NCI-H1930 (cell line): ENCODE measurements at places on chromosomes 11 and 22.

DNA sequence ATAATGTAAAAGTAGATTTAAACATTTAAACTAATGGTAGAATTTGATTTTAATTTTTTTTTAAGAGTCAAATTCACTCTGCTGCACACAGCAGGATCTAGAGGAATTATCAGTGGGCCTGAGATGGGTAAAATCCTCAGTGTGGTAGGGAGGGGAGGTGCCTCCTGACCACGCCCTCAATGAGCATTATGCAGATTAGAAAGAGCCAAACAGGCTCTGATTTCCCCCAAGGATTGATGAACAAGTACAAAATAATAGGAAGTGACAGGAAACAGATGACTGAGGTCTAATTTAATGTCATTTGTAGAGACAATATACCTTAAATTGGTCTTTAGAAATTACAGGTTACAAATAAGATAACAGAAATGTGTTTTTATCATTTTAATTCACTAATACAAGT, 155.2 kb downstream of the DCDC1 start:
- DNase-seq = no peak

DNA sequence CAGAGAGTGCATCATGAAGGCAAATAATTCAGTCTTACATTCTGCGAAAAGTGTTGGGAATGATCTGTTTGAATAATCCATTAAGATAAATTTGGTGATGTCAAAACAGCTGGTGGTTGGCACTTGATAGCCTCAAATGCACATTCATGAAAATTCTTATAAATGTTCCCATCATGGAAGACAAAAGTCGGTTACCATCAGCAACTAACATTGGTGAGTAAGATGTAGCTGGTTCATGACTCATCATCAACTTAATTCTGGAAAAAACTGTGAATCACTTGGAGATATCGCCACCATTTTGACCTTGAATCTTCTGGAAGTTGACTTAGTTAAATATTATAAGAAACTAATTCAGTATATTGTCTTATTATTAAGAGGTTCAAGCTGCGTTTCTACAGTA, 11.2 kb downstream of the CRYBB1 start:
- DNase-seq = no peak

DNA sequence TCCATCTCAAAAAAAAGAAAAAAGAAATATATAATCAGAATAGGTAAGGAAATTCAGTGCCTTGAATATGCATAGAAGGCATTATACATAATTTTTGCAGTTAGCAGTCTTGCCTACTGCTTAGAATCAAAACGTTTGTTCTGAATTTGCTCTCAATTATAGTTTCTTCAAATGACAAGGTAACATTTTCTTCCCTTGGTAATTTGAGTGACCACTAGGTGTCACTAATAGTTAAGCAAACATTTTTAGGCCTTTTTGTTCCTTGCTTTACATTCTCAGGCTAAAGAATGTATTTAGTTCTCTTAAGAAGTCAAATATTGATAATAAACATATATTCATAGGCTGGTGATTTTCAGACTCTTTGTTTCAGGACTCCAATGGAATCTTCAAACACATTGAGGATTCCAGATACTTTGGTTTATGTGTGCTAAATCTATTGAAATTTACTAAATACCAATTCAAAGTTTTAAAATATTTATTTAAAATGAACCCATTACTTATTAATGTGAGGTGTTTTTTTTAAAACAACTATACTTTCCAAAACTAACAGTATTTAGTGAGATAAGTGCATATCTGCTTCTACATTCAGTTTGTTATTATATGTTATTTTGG, 55.0 kb upstream of the DEPDC7 start:
- no peak for DNase-seq

GRCh38 chr11:100687630-100688395, 725 bp downstream of the ARHGAP42 start:
- DNase-seq = no peak

- DNase-seq = no peak
Measured at GRCh38 chr22:46028106-46028991, 51.4 kb upstream of the WNT7B start.

- DNase-seq = peak; percentile 52
Measured at GRCh38 chr11:116791002-116791812, 472 bp downstream of the APOA5 start.

- no peak for DNase-seq
Measured at GRCh38 chr11:103749158-103749557, 287.3 kb upstream of the DDI1 start.

GRCh38 chr11:47593492-47593933, 698 bp downstream of the C1QTNF4 start:
- no peak for DNase-seq

DNA sequence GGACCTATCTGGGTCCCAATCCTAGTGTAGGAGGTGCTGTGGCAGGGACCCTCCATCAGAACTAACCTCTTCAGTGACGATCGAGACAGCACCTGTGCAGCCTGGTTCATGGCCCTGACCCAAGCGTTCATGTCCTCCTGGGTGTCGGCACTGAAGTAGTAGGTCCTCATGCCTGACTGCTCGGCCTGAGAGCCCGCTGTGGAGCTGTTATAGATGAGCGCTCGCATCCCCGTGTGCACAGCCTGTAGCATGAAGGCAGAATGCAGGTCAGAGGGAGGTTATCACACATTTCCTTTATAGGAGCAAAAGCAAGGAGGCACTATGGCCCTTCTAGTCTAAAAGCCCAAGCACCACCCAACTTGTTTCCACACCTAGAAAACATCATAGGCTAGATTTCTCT, 103.0 kb downstream of the C11orf58 start:
- no peak for DNase-seq

GRCh38 chr11:117444711-117445658, 117.3 kb downstream of the CEP164 start:
- DNase-seq = no peak

- no peak for DNase-seq
Measured at GRCh38 chr11:68020575-68020974, 9.9 kb upstream of the NDUFS8 start.

GRCh38 chr11:102268083-102268984, 49.0 kb upstream of the BIRC3 start:
- peak; percentile 82 for DNase-seq

DNA sequence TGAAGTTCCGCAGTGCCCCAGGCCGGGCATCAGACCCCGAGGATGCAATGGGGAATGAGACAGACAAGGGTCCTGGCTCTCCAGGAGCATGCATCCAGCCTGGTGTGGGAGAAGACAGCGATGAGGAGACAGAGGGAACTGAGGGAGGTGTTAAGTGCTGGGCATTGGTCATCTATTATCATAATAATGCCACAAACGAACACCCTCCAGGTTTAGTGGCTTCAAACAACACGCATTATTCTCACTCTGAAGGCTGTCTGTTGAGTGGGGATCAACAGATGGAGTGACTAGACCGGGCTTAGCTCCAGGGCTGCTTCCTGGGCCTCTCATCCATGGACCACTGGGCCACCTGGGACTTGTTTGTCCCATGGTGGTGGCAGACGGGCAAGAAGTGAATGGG, 48.6 kb downstream of the MCM5 start:
- DNase-seq = no peak

- no peak for DNase-seq
Measured at GRCh38 chr11:32574421-32574820, 9.2 kb upstream of the EIF3M start.

DNA sequence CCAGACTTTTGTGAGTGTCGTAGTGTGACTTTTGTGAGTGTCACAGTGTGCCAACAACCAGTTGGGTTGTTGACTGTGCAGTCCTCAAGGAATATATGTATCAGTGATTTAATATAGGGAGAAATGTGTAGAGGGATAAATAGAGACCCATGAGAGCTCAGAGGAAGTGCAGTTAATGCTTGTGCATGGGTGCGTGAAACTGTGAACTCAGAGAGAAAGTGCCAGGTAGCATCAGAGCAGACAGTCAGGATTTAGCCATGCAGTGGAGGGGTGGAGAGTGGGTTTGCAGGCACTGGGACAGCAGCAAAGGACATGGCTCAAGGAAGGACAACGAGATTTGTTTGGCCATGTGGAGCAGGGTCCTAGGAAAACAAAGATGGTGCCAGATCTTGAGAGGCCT, 33.6 kb downstream of the YWHAH start:
- no peak for DNase-seq

GRCh38 chr11:44654057-44654456, 72.7 kb upstream of the TSPAN18 start:
- DNase-seq = no peak

DNA sequence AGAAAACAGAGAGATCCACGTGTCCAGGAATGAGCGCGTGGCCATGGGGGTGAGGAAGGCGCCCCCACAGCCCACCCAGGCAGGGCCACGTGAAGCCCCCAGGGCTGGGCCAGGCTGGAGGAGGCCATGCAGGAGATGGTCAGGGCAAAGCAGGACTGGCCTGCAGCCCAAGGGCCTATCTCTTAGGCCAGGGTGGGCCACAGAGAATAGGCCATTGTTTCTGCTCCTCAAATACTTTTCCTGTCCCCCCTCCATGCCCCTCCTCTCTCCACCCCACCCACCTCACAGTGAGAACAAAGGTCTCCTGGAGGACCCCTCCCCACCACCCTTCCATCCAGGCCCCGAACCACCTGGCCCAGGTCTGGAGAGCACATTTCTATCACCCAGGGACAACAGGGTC, 8.3 kb upstream of the CDC42EP1 start:
- DNase-seq = no peak

- no peak for DNase-seq
Measured at GRCh38 chr11:94132152-94132558, 3.5 kb downstream of the PANX1 start.

GRCh38 chr22:49470741-49471503, 356.8 kb downstream of the BRD1 start:
- no peak for DNase-seq

DNA sequence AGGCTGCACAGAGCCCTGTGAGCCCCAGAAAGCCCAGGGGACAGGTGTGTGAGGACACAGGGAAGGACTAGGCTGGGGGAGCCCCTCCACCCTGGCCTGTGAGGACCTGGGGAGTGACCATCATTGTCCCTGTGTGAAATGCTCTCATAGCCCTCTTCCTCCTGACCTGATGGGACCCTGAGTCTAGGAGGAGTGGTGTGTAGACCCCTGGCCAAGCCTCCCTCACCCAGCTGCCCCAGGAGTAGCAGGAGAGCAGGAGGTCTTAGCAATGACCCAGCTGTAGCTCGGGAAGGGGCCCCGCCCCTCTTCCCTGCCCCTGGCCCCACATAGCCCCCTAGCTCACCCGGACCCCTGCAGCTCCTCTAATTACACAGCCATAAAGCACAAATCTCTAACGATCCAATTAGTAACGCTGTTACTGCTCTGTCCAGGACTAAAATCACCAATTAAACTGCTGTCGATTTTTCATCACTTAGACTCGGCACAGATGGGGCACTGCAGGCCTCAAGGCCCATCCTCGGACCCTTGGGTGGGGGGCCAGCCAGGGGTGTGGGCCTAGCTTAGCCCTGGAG, 6.6 kb upstream of the CABP7 start:
- DNase-seq = no peak

DNA sequence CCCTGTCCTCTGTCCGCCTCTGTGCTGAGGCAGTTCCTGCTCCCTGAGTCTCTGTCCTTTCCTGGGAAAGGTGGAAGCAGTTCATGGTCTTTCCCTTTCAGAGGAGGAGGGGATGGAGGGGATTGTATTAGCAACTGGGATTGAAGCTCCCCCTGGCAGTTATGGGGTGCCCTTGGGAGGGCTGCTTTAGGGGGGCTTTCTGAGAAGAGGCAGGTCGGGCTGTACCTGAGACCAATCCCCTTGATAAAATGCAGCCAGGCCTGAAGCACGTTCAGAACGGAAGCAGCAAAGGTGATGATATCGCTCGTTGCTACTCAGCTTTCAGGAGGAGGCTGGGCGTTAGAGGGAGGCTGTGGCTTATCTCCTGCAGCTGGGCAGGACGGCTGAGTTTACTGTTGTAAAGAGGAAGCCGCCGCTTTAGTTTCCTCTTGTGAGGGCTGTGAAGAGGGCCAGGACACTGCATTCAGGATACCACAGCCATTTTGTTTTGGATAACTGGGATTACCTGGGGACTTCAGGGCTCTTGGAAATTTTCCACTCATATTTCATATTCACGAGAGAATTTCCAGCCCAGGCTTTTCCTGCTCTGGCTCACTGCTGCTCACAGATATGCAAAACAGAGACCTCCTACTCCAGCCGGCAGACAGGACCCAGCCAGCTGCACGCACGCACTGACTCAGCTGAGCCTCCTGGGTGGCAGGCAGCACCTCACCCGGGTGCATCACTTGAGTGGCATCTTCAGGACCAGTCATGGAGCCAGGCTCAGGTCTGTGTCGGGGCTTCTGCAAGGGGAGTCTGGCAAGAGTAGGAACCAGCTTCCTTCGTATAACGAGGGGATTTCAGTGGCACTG, 798 bp downstream of the AMPD3 start:
- no peak for DNase-seq

GRCh38 chr22:49147617-49148175, 680.0 kb downstream of the BRD1 start:
- no peak for DNase-seq

GRCh38 chr11:109275931-109276330, 146.1 kb upstream of the C11orf87 start:
- DNase-seq = no peak

DNA sequence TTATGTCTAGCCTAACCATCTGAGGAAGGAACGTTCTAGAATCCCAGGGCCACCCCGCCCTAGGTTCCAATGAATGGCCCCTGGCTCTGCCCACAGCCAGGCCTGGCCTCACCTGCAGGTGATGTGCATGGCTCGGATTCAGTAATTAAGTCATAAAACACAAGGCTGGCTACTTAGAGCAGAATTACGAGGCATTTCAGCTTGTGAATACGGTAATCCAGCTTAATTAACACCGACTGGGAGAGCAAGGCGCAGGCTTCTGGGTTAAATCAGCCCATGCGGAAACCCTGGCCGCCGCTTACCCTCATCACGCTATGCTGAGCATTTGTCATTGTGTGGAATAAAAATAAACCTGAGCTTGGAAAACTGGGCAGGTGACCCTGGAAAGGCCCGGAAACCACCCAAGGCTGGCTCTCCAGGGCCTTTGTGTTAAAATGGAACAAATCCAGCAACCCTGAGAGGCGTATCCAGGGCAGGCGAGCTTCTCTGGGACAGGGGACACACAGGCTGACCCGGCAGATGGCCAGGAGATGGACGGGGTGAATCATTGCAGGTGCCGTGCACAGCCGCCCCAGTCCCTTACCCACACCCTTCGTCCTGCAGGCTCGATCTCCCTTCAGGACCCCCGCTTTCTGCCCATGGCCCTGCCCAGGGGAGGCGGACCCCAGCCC, 220.2 kb downstream of the CTTN start:
- no peak for DNase-seq
